ENCODE measurements at places on chromosomes 3 and 15.

DNA sequence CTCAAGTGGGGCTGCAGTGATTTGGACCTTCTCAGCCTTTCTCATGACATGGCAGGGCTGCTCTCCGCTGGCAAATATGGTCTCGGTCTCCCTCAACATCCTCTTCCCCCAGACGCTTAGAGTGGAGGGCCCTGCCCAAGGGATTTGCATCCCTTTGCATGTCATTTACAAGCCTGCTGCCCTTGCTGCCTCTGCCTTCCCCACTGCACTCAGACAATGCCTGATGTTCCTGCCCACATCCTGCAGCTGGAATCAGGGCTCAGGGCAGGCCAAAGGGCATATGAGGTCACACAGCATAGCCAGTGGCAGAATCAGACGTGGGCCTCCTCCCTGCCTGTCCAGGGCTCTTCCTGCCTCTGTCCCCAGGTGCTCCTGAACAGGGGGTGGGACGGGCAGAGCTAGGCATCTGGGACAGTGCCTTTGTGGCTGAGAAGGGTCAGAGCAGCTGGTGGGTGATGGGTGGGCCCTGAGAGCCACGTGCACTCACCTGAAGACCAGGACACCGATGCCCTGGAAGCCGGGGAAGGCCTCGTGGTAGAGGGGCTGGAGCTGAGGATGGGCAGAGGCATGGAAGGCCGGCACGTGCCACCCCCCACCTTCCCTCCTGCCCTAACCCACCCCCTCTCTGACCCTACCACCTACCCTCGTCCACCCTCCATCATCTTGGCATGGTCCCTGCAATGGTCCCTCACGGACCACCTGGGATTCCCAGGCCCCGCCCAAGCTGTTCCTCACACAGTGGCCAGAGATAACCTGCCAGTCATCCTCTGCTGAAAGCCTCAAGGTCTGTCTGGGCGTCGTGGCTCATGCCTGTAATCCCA is 27.4 kb upstream of the GOLGA6C start:
- DNase-seq, result no peak

GRCh38 chr3:72269475-72269874 is 484.5 kb upstream of the PROK2 start:
- DNase-seq, result no peak

DNA sequence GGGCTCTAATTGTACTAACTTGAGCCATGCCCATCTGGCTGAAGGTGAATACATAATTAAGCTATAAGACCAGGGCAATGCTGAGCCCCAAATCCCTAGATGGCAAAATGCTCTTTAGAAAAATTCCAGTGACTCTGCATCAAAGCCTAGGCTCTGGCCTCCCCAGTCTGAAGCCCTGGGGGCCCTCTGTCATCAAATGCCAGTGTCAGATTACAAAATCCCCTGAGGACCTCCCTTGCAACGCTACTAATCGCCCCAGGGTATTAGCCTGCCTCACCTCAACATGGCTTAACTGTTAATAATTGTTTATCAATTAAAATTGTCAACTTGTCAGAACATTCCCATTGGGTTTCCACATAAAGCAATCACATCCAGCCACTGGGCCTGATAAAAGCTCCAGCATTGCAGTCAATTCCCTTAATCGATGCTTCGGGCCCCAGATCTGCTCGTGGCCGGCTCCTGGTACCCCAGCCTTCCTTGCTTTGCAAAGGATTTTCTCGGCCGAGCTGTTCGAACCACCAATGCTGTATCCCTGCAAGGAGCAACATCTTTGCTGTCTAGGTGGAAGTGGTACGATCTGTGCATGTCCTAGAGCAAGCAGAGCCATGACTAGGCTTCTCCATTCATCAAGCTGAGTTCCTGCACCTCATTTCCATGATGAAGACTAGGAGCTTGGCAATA is 151.7 kb downstream of the MEGF11 start:
- DNase-seq, result no peak

GRCh38 chr3:41029356-41029755 is 169.9 kb upstream of the CTNNB1 start:
- DNase-seq, result no peak

- DNase-seq, result no peak
Observed at GRCh38 chr15:38148471-38148870, 104.2 kb upstream of the SPRED1 start.

DNA sequence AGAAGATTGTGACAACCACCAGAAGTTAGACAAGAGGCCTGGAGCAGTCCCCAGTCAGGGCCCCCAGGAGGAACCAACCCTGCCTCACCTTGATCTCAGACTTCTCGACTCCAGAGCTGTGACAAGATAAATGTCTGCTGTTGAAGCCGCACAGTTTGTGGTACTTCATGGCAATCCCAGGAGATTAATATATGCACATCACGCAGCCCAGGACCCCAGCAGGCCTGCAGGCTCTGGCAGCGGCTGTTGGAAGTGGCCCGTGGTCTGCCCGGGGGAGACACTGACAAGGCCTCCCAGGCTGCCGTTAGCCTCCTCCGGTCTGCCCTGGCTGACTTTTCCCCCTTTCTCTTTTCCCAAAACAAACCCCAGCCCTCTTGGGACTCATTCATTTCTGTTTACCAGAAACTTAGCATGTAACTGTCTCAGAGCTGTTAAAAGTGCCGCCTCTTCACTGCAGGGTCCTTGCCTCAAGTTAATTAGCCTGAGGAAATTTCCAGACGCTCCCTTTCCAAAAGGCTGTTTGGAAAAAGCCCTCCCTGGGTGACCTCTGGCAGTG is 183.5 kb upstream of the LYSMD4 start:
- no peak for DNase-seq

DNA sequence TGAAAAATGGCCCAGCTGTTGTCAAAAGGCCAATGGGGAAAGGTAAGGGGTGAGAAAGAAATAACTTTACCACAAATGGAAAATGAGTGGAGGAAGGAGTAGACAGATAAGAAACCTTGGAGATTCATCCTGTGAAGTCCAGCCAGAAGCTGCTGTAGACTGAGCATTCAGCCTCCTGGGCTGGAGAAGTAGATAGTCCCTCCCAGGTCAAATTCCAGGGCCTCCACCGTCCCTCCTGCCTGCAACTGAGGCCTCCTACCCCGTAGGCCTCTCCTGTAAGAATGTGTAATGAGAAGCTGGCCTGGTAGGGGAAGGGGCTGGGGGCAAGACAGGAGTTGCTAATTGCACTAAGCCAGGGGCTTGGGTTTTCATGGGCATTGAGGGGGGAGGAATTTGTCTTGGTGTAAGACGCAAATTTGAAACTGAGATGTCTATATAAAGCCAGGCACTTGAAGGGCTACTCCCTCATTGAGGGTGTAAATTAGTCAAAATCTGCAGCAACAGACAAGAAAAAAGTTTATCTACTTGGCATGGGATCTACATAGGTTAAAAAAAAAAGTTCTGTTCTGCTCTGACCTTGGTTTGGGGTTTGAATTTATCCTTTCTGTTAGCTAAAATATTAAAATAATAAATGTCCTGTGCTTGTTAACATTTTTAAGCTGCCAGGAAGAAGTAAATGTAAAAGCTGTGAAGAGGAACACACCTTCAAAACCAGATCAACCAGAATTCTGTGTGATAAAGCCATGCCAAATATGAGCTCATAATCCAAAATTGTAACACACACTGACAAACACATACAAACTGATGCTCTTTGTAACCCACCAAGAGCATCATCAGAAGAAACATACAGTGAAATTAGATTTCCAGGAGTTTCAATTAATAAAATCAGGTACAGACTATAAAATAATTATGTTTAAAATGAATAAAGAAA is 1.7 kb upstream of the RBP2 start:
- no peak for DNase-seq

- DNase-seq, result no peak
Observed at GRCh38 chr3:5616873-5617272, 429.4 kb downstream of the EDEM1 start.

DNA sequence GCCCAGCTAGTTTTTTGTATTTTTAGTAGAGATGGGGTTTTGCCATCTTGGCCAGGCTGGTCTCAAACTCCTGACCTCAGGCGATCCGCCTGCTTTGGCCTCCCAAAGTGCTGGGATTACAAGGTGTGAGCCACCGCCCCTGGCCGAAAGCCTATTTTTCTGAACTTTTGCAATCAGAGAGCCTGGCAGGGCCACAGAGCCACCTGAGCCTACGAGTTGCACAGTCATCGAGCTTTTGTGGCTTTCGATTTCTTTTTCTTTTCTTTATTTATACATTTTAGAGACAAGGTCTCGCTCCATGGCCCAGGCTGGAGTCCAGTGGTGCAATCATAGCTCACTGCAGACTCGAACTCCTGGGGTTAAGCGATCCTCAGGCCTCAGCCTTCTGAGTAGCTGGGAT is 140.4 kb downstream of the NSMCE3 start:
- no peak for DNase-seq

GRCh38 chr15:62976301-62976881 is 66.2 kb upstream of the TPM1 start:
- no peak for DNase-seq

DNA sequence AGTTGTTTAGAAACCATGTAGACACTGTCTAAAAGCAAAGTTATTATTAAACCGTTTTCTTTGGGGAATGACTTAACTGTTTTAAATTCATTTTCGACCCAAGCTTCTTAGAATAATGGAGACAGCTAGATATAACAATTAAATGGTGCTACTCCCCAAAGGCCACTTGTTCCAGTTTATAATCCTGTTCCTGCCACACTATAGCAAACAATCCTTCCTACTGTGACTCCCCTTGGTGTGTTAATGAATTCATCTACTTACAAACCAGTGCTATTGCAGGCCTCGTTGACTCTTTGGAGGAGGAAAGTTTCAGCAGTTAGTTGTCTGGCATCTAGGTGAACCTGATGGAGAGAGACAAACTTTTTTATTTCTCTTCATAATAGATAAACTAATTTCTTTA is 25.2 kb upstream of the CLSTN2 start:
- no peak for DNase-seq

GRCh38 chr15:60972866-60973265 is 256.2 kb downstream of the RORA start:
- DNase-seq, result no peak

GRCh38 chr3:5650303-5650702 is 462.8 kb downstream of the EDEM1 start:
- DNase-seq, result no peak

GRCh38 chr3:191963182-191963581 is 502.2 kb downstream of the PYDC2 start:
- no peak for DNase-seq

DNA sequence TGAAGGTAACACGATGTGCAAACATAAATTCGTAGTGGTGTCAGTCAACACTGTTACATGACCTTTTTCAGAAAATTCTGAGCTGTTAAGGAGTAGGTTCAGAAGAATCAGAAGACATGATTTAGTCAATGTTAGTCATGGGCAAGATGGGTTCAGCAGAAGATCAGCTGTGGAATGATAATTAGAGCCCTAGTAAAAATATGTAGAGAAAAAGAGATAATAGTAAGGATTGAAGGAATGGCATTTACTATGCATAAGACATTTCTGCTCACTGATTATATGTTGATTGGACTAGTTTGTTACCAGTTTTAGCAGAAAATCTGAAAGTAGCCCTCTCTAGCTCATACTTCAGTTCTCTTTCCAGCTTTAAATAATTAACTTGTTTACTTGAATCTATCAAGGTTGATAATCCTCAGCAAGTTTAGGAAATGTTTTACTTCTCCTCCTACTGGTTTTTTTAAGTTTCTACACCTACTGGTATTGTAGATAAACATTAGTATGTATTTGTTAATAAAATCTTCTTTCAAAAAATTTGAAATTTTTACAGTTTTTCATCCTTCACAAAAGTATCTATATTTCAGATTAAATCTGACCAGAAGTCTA is 98.6 kb downstream of the ALCAM start:
- DNase-seq, result no peak

- no peak for DNase-seq
Observed at GRCh38 chr15:64701482-64702184, 73.8 kb downstream of the RBPMS2 start.

DNA sequence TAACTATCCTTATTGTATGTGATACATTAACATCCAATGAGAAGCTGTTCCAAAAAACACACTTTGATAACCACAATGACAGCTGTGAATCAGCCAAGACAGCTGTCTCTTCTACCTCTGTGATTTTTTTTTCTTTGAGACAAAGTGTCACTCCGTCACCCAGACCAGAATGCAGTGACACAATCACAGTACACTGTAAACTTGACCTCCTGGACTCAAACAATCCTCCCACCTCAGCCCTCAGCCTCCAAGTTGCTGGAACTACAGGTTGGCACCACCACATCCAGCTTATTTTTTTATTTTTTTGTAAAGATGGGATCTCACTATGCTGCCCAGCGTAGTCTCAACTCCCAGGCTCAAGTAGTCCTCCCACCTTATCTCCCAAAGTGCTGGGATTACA is 73.5 kb upstream of the TMCO5A start:
- DNase-seq, result no peak

- DNase-seq, result no peak
Observed at GRCh38 chr15:58934114-58934447, 602 bp upstream of the SLTM start.

GRCh38 chr15:92151741-92152140 is 241.9 kb upstream of the ST8SIA2 start:
- no peak for DNase-seq

DNA sequence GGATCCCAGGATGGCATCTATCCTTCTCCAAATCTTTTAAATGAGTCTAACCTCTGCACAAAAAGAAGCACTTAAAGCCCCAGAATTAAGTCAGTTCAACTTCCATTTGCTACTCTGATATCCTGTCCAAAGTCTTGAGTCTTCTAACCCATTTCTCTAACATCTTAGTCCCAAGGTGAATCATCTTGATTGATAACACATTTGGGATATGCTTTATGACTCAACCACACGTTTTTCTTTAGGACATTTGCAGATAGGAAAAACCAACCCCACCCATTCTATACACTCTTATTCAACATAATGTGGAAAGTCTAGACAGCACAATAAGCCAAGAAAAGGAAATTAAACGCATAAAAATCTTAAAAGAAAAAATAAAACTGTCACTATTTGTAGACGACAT is 18.8 kb upstream of the TEX9 start:
- DNase-seq, result no peak

GRCh38 chr3:133376810-133377209 is 23.0 kb upstream of the BFSP2 start:
- DNase-seq, result no peak

- peak; percentile 36 for DNase-seq
Observed at GRCh38 chr3:183306798-183307671, 54.0 kb downstream of the B3GNT5 start.

DNA sequence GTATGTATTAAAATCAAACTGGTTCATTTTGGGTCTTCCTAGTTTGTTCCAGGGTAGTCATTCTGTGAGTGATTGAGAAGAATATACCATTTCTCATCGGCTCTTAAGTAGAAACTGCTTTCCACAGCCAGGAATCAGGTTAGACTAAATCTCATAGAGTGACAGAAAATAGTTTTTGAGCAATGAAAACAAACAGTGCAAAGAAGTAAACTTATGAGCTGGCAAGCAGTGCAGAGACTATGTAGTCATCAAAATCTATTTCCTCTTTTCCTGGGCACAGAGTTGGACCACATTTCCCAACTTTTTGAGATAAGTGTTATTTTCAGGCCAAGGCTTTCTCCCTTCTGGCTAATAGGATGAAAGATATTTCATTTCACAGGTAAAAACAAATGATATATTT is 66.5 kb downstream of the UBE3A start:
- no peak for DNase-seq

GRCh38 chr3:128307781-128308469 is 154.6 kb downstream of the EEFSEC start:
- no peak for DNase-seq

All from CD4-positive, alpha-beta T cell treated with Interleukin-10 for 1 hour (primary cell).